ENCODE measurements at places on chromosomes 5 and 9.

- no peak for DNase-seq
Observed at GRCh38 chr9:92530893-92531292, 4.9 kb downstream of the ECM2 start.

GRCh38 chr9:123795336-123795735, 134.6 kb downstream of the DENND1A start:
- DNase-seq: no peak

DNA sequence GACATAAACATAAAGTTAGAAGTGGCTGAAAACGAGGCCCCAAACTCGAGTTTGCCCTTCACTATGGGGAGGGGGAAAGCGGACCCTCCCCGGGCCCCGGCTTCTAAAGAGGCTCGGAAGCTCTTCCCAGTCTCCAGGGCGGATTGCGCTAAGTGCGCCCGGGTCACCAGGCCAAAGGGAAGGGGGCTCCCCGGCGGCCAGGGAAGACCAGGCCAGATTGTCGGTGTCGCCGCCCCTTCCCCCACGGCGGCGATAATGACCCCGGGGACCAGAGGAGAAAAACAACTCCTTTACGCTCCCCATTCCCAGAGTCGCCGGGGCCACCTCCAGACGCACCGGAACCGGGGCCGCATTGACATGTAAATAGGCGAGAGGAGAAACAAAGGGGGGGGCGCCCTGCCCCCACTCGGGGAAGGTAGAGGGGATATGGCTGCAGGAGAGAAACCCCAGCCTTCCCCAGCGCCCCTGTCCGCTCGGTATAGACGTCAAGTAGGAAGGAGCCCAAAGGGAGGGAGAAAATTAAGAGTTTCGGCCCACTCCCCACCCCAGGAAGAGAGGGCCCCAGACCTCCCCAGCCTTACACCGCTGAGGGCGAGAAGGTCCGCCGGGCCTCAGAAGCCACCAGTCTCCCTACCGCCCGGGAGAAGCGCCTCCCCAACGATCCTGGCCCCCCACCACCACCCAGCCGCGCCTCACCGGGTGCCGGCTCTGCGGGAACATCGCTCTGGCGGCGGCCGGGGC, 1.7 kb downstream of the TLE1 start:
- no peak for DNase-seq

GRCh38 chr5:53956196-53956595, 354.2 kb downstream of the ARL15 start:
- DNase-seq: no peak

DNA sequence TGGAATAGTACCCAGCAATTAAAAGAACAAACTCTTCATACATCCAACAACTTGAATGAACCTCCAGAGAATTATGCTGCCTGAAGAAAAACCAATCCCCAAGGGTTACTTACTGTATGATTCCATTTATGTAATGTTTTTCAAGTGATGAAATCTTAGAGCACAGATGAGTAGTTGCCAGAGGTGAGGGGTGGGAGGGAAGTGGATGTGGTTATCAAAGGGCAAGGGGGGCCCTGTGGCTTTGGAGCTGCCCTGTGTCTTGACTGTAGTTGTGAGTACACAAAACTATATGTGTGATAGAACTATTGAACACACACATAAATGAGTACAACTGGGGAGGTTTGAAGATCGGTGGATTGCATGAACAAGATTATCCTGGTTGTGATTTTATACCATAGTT, 115.8 kb upstream of the SLC25A48 start:
- DNase-seq: no peak

- DNase-seq: no peak
Observed at GRCh38 chr5:150461231-150461630, 11.7 kb upstream of the RPS14 start.

DNA sequence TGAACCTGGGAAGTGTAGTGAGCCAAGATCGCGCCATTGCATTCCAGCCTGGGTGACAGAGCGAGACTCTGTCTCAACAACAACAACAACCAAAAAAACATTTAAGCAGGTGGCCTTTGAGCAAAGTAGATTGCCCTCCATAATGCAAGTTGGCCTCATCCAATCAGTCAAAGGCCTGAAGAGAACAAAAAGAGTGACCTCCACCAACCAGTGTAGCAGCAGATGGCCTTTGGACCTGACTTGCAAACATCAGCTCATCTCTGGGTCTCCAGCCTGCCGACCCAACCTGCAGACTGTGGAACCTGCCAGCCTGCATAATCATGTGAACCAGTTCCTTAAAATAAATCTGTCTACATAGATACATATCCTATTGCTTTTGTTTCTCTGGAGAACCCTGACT, 7.5 kb downstream of the FRRS1L start:
- no peak for DNase-seq

GRCh38 chr5:150035139-150035895, 34.8 kb downstream of the HMGXB3 start:
- no peak for DNase-seq

GRCh38 chr9:119322184-119322583, 47.1 kb downstream of the BRINP1 start:
- DNase-seq: no peak

DNA sequence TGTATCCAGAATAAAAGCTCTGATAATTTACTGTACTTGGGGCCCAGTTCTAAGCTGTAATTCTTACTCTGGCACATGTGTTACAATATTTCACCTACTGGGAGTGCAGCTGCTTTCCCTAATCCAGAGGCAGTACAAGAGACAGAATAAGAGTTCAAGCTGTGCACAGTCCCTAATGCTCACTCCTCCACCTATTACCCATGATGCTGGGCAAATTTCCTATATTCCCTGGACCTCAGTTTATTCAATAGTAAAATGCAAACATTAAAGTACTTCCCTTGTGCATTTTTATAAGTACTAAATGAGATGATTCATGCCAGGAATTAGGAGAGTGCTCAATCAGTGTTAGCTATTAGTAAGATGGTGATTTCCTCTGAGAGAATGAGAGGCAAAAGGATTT, 28.0 kb upstream of the TAF11L2 start:
- DNase-seq: no peak

- DNase-seq: no peak
Observed at GRCh38 chr9:110099236-110100095, 108.5 kb downstream of the C9orf152 start.

- DNase-seq: no peak
Observed at GRCh38 chr5:143871672-143872071, 59.7 kb downstream of the HMHB1 start.

DNA sequence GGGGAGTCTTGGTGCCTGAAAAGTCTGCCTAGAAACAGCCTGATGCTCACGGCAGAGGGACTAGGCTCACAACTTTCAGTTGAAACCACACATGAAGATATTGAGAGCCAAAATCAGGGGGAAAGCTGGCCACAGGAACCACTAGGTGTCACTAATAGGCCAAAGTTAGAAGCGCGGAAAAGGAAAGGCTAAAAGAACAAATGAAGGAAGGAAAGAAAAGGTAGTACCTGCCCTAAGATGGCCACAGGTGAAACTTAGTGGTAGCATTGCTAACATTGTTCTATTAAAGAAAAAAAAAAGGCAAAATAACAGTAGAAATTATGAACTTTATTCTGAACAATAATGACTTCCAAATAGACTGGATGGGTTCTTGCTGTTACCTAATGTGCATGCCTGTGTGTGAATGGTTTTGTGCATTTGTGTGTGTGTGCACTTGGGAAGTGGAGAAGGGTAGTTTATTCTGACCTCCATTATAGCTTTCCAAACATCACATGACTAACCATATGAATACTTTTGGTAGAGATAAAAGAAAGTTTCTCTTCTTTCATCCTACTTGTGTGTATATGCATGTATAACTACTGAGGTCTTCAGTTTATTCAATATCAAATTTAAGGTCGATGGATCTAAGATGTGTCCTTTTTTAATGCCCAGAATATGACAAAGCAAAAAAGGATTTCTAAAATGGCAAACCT, 2.1 kb upstream of the RFESD start:
- DNase-seq: no peak

- DNase-seq: no peak
Observed at GRCh38 chr9:15070716-15071115, 160.5 kb upstream of the FREM1 start.

DNA sequence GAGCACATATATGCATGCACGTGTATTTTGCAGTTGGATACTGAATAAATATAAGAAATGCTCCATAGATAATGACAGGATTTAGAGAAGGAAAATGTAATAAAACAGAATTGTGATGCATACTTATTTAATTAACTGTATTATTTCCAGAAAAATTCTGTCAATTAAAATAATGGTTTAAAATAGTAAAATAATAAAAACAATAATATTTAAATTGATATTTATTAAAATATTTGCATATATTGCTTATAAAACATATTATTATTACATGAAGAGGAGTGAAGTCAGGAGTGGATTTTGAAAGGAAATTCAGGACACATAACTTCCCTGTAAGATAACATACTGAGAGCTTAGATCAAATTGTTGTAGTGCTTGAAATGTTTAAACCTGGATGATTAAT, 21.4 kb upstream of the EDIL3 start:
- DNase-seq: no peak

- DNase-seq: no peak
Observed at GRCh38 chr9:6224393-6225154, 9.0 kb downstream of the IL33 start.

DNA sequence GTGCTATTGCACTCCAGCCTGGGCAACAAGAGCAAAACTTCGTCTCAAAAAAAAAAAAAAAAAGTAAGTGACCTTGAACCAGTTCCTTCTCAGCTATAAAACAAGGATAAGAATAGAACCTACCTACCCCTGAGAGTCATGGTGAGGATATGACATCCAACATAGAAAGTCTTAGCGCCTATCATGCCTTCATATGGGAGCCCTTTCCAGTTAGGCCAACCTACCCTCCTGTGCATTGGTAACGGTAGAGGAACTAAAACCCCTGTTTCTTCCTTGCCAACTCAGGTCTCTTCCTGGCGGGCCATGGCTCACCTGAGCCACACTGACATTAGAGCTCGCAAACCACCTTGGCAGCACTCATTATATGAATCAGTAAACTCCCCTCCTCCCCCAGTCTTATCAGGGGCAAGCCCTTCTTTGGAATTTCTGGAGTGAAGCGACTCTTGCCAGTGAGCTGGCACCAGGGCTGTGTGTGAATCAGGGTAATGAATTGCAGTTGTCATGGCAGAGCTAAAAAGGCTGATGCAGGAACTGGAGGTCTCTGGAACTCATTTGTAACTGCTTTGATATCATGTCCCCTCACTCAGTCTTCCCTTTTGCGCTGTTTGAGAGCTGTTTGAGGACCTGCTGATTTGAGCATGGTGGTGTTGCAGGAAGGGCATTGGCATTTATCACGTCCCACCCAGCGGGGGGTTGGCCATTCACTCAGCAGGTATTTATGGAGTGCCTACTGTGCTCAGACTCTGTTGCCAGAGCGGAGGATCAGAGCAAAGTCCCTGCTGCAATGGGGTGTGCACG, 10.3 kb downstream of the WWC1 start:
- DNase-seq: no peak

DNA sequence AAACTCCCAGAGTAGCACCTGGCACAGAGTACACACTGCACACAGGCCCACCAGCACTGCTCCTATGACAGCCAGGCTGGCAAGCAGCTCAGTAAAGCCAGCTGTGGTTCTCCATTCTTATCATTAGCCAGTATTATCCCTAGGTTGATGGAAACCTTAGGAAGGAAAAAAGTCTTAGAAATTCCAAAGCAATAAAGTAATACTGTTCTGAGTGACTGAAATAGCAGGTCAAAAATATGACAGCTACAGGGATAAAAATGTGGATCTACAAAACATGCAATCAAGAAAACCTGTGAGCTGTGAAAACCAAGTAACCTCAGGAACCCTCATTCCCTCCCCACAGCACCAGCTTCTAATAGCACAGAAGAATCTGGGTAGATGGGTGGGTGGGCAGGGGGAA, 403.5 kb downstream of the SPOCK1 start:
- DNase-seq: no peak

- no peak for DNase-seq
Observed at GRCh38 chr5:132301344-132302271, 7.4 kb downstream of the SLC22A4 start.

DNA sequence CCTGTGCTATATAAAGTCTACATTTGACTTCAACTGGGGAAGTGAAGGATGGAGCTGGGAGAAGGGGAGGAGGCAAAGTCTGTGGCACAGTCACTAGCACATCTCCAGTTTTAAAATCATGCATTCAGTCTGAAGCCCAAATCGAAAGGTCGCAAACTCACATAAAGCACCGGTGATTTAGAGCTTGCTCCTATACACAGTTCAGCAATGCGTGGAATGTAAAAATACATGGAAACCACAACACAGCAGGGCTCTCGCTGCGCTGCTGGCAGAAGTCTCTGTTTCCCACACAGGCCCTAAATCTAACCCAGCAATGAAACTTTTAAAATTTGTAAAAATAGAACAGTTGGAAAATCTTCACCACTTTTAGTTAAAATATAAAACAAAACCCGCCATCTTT, 68.2 kb downstream of the EBF1 start:
- DNase-seq: no peak

DNA sequence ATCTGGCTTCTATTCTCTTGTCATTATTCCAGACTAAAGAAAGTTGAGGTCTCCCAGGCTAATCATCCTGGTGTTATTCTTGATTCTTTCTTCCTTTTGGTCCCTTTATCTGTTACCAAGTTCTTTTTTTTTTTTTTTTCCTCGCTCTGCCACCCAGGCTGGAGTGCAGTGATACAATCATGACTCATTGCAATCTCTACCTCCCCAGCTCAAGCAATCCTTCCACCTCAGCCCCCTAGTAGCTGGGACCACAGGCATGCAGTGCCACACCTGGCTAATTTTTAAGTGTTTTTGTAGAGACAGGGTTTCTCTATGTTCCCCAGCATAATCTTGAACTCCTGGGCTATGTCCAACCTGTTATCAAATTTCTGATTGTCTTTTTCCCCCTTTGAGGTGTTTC, 126.6 kb upstream of the DHFR start:
- DNase-seq: no peak

- no peak for DNase-seq
Observed at GRCh38 chr5:103410172-103410571, 151.6 kb downstream of the MACIR start.

DNA sequence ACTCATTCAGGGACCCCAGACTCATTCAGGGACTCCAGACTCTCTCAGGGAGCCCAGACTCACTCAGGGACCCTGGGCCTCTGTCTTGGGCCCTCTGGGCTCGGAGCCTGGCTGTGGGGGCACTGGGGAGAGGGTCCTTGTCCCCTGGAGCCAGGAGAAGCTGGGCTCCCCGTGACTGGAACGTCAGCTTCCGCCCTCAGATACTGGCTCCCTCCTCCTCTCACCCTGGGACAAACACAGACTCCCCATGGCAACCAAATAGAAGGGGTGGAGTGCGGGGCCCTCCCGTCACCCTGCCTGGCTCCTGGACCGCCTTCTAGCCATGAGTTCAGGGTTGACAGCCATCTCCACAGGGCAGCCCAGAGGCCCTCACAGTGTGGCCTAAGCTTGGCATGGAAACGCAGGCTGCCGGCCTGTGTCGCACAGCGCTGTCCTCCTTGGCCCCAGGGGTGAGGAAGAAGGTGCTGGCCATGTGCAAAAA, 27.6 kb downstream of the ZDHHC11B start:
- no peak for DNase-seq

GRCh38 chr5:161001604-161002003, 149.6 kb upstream of the ATP10B start:
- DNase-seq: no peak

Measured in HFF-Myc (cell line).